CD4-positive, alpha-beta T cell treated with Interleukin-15 for 1 hour (primary cell): ENCODE measurements at places on chromosomes 11 and 22.
A peak's percentile ranks its signal among the peaks of the same experiment; 100 is the strongest.

DNA sequence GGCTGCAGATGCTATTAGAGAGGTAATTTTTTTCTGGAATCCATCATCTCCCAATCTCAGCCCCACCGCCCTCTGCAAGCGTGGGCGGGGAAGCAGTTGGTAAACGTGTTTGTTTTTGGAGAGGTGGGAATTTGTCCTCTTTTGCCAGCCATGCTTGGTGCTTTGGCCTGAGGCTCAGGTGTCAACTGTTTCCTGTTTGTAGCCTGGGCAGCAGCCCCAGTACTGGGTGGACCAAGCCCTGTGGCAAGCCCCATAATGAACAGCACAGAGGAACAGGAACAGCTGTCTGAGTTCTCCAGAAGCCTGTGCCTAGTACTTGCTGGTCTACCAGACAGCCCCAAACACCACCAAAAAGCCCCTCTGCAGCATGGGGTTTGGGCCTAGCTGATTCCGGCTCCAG lies 39.6 kb downstream of the POU2F3 start:
- DNase-seq: no peak

DNA sequence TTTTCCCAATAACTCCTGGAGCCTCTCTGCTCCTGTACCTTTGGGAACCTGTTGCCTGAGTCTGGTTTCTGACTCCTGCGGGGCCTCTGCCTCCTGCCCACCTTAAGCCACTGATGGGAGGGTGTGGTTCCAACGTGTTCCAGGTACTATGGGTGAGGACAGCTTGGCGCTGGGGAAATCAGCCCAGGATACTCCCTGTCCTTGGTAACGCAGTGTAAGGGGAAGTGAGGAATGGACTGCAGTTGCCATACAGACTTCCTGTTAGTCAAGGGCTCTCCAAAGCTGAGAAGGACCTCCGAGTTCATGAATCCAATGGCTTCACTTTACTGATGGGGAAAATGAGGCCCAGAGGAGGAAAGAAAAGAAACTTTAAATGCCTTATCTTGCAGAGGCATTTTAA lies 1.2 kb upstream of the MARK2 start:
- no peak for DNase-seq

DNA sequence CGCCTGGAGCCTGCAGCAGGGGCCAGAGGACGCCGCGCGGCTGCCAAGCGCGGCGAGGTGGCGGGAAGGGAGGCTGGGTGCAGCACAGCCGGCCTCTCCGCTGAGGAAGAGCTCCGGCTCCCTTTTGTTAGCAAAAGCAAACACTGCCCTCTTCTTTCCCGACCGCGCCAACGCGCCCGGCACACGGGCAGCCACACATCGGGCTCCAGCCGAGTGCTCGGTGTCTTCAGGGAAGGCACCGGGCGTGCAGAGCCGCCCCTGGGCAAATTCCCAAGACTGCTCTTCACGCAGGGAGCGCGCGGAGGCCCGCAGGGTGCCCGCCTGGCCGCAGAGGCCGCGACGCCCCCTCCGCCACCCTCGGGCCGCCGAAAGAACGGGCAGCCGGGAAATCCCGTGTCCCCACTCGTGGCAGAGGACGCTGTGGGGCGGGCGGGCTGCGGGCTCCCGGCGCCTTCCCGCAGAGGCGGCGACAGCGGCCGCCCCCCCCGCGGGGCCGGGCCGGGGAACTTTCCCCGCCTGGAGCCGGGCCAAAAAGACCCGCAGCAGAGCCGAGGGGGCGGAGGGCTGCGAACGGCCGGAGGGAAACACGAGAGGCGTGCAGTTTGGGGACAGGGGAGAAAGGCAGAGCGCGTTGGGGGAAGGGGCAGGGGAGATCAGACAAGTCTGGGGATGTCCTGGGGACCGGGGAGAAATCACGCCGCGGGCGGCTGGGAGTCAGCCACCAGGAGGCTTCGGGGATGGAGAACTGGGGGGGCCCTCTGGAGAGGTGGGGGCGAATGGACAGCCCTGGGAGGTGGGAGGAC lies 931 bp downstream of the CADM1 start:
- DNase-seq: no peak

GRCh38 chr11:131980888-131981668 lies 610.7 kb downstream of the NTM start:
- DNase-seq: no peak

DNA sequence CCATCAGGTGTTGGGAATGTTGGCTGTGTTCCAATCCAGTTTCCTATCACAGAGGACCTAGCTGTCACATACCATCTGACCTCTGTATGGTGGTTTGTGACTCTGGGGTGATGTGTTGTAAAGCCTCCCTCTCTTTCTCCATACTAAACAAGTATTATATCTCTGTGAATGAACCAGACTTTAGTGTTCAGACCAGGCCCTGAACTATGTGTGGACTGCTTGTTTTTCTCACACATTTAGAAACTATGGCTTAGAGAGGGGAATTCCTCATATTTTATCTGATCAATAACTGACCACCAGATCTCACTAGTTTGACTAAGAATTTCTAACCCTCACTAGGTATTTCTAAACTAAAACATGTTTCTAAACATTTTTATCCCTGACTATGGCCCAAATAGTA lies 17.5 kb downstream of the NCR3LG1 start:
- no peak for DNase-seq

DNA sequence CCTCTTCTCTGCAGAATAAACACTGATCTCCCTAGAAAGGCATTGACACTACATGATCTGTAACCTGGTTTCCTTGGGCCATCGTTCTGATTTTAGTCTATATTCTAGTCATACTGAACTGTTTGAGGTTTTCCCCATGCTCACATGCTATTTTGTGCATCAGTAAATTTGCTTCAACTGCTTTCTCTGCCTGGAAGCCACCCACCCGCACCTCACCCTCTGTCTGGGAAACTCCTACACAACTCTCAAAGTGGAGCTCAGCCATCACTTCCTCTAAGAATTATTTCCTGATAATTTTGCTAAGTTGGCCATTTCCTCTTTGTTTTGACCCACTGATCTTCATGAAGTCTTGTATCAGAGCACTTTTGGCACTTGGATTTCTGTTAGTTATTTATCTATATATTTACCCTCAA lies 36.1 kb downstream of the MMP20 start:
- DNase-seq: no peak

DNA sequence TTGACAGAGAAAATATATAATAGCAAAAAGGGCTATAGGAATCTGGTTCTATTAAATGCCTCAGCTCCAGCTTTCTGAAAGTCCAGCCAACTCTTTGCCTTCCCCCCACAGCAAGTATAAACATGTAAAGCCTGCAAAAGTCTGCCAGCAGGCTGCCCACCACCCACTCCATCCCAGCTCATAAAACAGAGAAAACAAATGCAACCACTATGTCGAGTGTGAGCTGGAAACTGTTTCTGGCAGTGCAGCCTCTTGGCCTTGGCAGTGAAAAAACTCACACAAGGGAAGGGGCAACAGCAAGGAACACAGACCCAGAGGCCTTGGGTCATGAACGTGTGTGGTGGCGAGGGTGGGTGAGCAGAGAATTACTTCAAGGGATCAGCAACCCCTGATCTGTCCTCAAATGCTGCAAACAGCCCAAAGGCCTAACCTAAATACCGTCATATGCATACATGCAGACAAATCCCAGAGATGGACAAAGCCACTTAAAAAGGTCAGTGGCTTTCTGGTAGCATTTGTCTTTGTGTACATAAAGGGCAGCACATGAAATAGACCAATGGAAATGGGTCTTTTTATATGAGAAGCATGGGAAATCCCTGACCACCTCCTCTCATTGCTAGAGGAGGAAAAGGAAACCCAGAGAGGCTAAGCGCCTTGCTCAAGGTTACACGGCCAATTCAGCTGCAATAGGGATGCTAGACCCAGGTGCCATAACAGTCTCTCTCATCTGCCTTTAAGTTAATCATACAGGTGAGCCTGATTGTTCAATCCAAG lies 74.8 kb downstream of the NAT10 start:
- DNase-seq: no peak

DNA sequence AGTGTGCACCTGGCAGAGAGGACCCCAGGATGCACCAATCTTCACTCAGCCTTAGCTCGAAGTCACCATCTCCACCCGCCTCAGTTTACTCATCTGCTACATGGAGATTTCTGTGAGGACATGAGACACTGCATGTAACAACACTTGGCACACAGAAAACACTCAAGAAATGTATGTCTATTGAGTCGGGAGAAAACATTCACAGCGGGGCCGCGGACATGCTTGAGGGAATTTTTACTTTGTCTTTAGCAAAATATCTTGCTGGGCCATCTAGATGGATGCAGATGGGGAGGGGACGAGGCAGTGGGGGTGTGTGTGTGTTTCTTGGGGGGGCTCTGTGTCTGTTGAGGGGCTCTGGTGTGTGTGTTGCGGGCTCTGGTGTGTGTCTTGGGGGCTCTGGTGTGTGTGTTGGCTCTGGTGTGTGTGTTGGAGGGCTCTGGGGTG lies 28.4 kb upstream of the RFPL3 start:
- no peak for DNase-seq

GRCh38 chr11:134503596-134503995 lies 91.6 kb upstream of the B3GAT1 start:
- DNase-seq: no peak

DNA sequence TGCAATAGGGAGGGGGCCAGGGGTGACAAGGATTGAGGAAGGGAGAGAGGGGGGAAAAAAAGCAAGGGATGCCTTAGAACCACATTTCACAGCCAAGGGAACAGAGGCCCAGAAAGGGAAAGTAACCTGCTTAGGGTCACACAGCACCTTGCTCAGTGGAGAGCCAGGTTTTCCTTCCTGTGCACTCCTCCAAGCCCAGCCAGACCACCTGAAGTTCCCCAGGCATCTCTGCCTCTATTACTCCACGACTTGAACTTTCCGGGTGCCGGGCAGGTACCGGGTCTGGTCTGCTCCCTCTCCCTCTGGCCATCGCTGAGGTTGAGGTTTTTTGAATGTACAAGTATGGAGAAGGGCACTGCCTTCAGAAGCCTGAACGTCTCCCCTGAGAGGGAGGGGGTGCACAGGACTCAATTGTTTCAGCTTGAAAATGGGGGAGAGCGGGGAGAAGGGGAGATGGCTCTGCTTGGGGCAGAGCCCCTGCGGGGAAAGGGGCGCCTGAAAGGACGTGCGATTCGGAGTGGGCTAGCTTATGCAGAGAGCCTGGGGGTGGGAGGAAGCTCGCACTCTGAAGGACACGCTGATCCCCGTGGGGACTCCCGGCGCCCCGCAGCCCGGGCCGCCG lies 516 bp upstream of the SERPINH1 start:
- no peak for DNase-seq

DNA sequence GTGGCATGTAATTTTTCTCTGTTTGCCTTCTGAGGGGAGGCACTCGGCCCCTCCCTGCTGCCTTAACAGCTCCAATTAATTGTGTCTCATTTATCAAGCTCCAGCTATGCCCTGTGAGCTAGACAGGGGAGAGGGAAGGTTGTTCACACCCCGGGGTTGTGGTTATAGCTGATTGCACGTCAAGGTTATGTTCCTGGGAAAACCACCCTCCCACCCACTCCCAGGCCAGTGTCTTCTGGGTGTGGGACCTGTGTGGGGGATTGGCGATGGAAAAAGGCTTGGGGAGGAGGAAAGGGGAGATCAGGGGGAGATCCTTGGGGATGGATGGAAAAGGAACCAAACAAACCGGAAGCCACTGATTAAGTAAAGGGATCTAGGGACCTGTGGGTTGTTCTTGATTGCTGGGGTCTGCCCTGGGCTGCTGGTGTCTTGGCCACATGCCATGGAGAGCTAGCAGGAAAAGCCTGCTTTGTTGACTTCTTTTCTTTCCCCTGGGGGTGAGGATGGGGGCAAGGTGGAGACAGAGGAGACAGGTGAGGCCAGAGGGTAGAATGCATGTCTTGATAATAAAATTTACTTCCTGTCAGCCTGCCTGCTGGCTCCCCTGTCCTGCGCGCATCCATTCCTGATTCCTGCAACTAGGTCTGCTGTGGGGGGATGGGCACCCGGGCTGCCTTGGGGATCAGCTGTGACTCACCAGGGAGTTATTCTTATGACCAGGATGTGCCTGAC lies 13.5 kb upstream of the SORL1-AS1 start:
- DNase-seq: peak; percentile 38

DNA sequence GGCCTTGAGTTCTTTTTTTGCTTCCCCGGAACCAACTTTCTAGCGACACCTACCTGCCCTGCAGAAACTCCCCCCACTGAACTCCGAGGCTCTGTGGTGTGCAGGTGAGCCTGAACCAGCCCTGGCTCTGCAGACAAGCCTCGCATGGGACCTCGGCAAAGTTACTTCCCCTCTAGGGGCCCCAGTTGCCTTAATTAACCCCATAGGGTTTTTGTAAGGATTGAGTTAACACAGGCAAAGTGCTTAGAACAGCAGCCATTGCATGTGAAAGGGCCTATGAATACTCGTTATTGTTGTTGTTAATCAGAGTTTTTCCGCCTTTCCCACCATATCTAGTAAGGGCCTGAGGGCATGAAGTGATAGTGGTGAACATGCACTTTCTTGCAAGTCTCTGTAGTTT lies 12.6 kb upstream of the SYT13 start:
- DNase-seq: no peak
